ENCODE measurements at places on chromosomes 1 and 21.

DNA sequence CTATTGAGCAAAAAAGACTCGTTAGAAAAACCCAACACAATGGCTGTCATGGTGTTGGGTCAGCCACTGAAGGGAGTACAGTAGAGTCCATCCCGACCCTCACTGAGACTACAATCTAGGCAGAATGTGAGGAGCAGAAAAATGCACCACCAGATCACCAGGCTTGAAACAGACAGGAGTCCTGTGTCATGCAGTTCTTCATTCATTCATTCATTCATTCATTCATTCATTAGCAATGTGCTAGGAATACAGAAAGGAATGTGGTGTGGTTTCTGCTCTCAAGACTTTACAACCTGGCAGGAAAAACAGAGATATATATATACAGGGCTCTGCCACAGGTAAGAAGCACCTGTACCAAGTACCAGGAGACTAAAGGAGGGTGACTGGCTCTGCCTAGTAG lies 392.3 kb downstream of the OMA1 start:
- DNase-seq = no peak

- no peak for DNase-seq
These were observed 311.5 kb upstream of the DEPDC1 start for GRCh38 chr1:68808351-68808750.

- DNase-seq = no peak
These were observed 62.7 kb downstream of the CAMK2N1 start for GRCh38 chr1:20423169-20423795.

DNA sequence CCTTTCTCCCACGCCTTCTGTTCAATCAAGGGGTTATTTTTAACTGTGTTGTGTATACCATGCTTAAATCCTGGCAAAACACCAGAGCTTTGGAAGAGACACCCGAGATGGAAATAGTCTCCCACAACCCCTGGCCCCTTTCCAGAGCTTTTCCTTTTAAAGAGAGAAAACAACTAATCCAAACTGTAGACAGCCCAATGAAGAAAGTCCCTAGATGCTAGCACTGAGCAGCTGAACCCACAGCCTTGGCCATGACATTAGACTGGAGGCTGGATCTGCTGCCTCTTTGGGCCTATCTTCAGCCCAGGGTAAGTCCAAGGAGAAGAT lies 64.9 kb upstream of the ARTN start:
- peak; percentile 92 for DNase-seq

All from fibroblast of pulmonary artery (primary cell).